ENCODE measurements at places on chromosomes 4 and X.

DNA sequence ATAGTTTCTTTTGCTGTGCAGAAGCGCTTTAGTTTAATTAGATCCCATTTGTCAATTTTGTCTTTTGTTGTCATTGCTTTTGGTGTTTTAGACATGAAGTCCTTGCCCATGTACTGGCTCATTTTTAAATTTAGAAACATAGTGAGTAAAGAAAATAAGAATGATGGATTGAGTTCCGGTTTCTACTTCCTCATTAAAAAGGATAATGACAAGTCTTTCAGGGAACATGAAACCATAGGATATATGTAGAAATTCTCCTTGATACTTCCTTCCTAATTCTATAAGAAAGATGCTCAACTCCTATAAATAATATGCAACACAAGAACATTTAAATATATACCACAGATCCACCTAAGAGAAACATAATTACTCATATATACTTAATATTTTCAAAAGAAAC lies 240.9 kb downstream of the BANK1 start:
- no peak for DNase-seq

- no peak for DNase-seq
Observed at GRCh38 chr4:18106620-18107019, 85.1 kb upstream of the LCORL start.

DNA sequence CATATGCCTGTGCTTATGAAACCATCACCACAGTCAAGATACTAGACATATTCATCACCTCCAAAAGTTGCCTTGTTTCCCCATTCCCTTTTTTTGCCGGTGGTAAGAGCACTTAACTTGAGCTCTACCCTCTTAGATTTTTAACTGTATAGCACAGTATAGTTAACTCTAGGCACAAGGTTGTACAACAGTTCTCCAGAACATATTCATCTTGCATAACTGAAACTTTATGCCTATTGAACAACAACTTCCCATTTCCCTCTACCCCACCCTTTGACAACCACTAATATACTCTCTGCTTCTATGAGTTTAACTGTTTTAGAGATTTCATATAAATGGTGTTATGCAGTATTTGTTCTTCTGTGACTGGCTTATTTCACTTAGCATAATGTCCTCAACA lies 119.3 kb downstream of the ASB9 start:
- DNase-seq: no peak

- no peak for DNase-seq
Observed at GRCh38 chr4:124151031-124151430, 561.5 kb downstream of the ANKRD50 start.

- no peak for DNase-seq
Observed at GRCh38 chr4:4377732-4378460, 9.0 kb upstream of the NSG1 start.

- no peak for DNase-seq
Observed at GRCh38 chrX:107445146-107445545, 4.3 kb upstream of the FRMPD3 start.

- no peak for DNase-seq
Observed at GRCh38 chr4:105128208-105128607, 18.5 kb upstream of the TET2 start.

- DNase-seq: no peak
Observed at GRCh38 chrX:125293850-125294780, 25.6 kb upstream of the TEX13C start.

DNA sequence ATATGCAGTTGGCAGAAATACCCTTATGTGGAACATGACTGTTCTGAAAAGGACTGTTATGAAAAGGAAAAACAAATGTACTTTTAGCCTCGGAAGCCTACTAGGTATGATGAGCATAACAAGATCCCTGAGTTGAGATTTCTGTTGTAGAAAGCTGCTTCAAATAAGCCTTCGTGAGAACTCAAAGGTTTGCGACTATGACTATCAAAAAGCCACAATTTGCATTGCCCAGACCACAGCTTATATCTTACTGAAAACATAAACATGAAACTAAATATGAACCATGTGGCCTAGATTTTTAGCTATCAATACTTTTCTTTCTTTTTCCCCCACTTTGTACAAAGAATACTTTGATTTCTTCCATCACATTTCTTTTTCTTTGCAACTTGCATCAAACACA lies 398.2 kb upstream of the LCORL start:
- no peak for DNase-seq

GRCh38 chr4:123786920-123787319 lies 390.3 kb downstream of the SPRY1 start:
- no peak for DNase-seq

DNA sequence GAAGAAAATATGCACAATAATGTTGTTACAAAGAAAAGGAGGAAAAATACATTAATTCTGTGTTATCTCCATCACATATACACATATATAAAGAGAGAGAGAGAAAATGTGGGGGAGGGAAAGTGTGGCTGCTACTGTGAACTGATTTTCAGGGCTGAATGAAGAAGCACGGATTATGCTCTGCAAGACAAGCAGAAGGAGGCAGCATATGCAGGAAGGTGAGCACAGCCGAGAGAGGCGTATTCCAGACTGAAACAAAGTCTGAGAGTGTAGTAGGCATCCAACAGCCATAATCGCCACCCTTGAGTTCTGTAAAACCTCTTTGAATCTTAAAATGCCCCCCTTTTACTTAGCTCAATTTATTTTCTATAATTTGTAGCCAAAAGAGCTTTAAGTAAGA lies 1081.8 kb upstream of the GRID2 start:
- no peak for DNase-seq

- no peak for DNase-seq
Observed at GRCh38 chrX:24378706-24379105, 18.3 kb downstream of the SUPT20HL1 start.

- no peak for DNase-seq
Observed at GRCh38 chrX:110588853-110589252, 206.8 kb downstream of the CHRDL1 start.

DNA sequence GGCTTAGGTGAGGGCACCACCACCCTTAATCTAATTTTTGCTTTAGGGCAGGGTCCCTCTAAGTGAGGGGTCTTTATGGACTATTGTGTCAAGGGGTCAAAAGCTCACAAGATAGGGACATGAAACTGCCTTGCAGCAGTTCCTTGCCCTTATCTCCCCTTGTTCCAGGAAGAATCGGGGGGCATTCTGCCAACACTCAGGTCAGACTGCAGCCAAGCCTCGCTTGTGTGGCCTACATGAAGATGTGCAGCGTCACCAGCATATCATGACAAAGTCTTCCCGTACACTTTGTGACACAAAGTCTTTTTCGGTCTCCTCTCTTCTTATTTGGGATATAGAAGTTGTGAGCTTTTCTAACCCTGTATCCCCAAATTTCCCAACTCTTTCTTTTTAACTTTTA lies 17.5 kb upstream of the USP9X start:
- no peak for DNase-seq

- no peak for DNase-seq
Observed at GRCh38 chrX:150770623-150771022, 77.4 kb downstream of the MTMR1 start.

DNA sequence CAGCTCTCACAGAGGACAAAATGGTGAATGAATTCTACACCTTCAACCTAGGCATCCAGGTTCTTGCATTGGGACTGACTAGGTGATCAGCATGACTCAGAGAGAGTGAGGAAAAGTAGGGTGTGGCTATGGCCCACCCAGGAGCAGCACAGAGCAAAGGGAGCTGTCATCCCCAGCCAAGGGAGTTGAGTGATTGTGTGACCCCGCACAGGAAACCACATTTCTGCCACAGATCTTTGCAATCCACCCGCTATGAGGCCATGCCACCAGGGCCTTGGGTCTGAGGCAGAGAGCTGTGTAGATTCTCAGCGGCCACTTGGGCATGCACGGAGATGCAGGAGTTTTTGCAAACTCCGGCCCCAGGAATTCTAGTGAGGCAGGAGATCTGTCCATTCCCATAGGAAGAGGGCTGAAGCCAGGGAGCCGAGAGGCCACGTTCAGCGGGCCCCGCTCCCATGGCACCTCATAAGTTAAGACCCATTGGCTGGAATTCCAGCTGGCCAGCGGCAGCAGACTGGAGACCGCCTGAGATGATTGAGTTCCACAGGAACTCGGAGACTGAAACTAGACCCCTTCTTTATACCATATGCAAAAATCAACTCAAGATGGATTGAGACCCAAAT lies 75.9 kb downstream of the NAA11 start:
- no peak for DNase-seq

- DNase-seq: no peak
Observed at GRCh38 chr4:136818811-136819330, 713.4 kb downstream of the PCDH18 start.

DNA sequence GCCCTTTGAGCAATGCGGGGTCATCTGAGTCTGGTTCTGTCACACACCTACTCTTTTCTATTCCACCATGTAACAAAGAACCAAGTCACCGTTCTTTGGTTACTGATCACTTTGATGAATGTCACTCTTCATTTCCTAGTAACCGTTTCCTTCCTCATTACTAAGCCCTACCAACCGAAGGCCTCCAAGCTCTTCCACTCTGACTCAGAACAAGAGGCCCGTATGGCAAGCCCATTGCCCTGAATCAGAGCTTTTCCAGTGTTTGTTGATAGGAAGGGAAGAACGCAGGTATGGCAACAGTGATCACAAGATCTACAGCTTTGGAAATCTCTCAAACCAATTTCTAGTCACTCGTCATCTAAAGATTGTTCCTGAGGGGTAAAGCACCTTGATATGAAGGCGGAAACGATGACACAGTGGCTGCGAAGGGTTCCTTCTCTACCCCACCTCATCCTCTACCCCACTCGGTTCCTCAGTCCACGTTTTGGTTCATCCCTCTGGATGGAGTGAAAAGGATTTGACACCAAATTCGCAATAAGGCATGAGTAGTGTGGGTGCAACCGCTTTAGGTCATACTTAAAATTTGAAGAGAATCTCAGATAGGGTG lies 28.0 kb upstream of the CD40LG start:
- no peak for DNase-seq

DNA sequence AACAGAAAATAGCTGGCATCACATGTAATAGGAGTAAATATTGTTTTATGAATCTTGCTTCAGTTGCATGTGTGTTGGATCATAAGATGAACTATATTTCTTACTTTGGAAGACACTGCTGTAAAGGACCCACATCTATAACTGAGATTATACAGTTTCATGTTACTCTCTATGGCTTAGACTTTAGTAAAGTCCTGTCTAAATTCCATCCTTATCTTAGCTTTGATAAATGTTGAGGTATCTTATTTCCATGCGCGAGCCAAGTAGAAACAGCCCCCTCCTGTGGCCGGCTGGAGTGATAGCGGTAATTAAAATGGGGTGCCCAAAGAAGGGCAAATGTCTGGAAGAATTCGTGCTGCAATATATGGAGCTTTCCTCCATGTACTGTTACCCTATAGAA lies 43.0 kb downstream of the CCDC158 start:
- DNase-seq: no peak

- DNase-seq: no peak
Observed at GRCh38 chrX:140274811-140275525, 229.9 kb downstream of the SOX3 start.

DNA sequence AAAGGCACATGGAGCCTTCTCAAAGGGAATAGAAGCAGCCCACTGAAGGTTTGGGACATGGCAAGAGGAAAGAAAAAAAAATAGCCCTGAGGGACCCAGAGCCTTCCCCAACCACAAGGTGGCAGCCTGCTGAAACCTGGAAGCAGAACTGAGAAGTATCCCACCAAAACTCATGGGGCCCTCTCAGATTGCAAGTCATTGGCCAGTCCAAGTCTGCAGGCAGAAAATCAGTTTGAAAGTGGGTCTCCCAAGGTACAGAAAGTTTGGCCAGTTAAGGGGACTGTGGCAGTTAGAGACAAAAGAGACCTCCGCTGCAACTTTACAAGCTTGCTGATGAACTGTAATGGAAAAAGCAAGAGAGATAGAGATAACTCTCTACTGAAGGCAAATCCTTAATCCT lies 155.8 kb downstream of the ANTXR2 start:
- peak; percentile 26 for DNase-seq

DNA sequence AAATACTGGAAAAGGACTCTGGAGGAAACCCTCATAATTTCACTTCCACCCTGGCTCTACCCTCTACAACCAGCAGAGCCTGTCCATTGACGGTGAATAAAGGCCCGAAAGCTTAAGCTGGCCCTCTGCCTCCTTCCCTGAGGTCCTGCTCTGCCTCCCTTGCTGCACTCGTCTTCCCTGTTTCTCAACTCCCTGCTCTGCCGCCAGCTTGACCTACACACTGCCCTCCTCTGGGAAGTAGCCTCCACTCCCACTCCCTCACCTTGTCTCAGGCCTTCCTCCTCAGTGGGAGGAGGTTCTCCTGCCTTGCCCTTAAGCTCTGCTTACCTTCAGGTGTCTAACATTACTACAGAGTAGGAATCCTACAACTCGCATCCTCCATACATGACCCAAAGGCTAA lies 608.6 kb upstream of the NR3C2 start:
- DNase-seq: no peak

GRCh38 chr4:95087657-95088455 lies 330.1 kb downstream of the BMPR1B start:
- no peak for DNase-seq

DNA sequence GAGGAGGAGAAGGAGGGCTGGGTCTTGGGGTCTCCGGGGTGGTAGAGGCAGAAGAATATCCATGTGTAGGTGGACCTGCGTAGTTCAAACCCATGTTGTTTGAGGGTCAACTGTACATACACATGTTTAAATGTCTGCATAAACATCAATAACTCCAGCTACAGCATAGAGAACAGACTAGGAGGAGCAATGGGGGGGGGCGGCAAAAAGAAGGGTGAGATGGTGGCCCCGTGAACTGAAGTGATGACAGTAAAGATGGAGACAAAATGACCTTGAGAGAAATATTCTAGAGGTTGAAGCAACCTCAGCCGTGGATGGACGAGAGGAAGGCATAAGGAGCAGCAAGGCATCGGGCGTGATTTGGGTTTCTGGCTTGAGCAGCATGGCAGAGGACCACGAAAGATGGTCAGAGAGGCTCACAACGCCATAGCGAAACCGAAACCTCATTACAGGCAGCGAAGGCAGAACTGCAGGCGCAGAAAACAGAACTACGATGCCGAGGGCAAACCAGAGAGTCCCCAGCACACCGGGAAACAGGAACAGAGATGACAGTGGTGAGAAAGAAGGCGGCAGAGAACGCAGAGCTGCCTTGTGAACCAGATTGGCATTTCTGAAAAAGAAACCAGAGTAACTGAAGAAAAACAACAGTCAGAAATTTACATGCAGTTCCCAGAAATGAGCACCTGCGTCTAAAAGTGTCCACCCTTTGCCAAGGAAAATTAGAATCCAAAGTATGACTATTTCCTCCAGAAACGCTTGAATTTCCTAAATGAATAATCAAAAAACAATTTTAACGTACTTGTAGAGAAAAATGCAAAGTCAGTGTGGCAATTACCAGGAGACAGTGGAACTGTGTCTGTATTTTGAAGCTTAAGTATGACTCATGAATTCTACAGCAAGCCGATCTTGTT lies 50.3 kb upstream of the ENPP6 start:
- peak; percentile 91 for DNase-seq

DNA sequence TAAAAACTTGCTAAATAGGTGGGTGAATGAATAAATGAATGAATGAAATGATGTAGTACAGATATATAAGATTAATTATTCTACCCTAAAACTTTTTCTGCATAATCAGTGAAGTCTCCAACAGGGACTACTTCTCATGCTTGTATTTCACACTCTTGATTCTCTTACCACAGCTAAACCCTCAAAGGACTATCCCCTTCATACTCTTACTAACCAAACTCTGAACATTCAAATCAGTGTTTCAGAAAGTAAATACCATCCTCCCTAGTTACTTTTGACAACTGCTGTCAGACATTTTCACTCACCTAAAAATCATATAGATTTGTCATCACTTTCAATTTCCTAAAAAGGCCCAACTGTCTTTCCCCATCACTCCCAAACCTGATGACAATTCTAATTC lies 234.3 kb upstream of the HHIP start:
- DNase-seq: no peak

GRCh38 chr4:43458293-43458692 lies 565.8 kb downstream of the GRXCR1 start:
- no peak for DNase-seq
